ENCODE measurements at places on chromosomes 13 and 19.
A peak's percentile ranks its signal among the peaks of the same experiment; 100 is the strongest.

- peak; percentile 87 for DNase-seq
Measured at GRCh38 chr13:42380420-42381164, 108.6 kb downstream of the AKAP11 start.

GRCh38 chr13:26759907-26760831 lies at the start of gene GPR12:
Gene GPR12, minus strand, starts transcription at chr13:26760786. Its CDS starts 959 bp downstream, at chr13:26759827.
- DNase-seq: no peak

DNA sequence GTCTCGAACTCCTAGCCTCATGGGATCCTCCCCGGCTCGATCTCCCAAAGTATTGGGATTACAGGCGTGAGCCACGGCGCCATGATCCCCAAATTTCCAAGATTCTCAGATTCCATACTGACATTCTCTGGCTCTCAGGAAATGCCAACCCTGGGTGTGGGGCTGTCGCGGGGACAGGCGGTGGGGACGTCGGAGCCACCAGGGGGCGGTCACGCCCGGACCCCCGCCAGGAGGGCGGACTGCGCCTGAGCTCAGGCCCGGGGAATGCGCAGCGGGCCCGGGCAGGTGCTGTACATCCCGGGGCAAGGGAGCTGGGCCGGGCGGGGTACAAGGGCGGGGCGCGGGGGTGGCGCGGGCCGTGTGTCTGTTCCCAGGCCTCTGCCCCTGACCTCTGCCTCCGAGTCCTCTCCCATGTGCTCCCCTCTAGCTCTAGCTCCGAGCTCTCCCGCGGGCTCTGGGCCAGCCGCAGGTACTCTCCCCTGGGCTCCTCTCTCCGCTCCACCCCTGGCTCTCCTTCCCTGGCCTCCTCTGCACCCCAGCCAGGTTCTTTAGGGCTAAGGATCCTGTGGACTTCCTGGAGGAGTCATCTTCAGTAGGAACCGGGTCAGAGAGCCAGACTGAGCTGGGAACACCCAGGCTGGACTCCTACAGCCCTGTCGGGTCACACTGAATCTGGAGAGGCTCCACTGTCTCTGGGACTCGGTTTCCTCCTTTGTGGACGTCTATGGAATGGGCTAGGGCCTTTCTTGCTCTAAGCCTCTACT lies 2.4 kb downstream of the PPP1R13L start:
- peak; percentile 54 for DNase-seq

DNA sequence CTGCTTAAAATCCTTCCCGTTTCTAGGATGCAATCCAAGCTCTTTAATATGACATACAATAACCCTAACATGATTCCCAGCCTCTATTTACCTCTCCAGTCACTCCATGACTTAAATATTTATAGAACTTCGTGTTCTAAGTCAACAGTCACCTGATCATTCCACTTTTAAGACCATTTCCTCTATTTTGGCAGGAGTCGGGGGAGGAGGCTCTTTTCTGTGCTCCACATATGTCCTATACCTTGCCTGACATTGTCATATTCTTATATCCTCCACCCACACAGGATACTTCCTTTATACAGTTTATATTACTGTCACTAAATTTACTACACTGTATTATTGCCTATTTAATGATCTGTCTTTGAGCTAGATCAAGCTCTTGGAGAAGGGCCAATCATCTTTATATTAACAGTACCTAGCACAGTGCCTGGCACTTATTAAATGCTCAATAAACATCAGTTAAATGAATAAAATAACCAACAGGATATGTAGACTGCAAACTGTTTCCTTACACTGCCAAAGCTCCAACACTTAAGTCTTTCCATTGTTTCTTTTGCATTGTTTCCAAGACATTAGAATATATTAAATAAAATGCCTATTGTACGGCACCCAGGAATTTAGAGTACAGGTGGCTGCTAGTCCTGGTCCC lies 2.7 kb downstream of the ARGLU1 start:
- DNase-seq: peak; percentile 13

GRCh38 chr19:16433986-16434385 lies 37.8 kb downstream of the EPS15L1 start:
- no peak for DNase-seq

DNA sequence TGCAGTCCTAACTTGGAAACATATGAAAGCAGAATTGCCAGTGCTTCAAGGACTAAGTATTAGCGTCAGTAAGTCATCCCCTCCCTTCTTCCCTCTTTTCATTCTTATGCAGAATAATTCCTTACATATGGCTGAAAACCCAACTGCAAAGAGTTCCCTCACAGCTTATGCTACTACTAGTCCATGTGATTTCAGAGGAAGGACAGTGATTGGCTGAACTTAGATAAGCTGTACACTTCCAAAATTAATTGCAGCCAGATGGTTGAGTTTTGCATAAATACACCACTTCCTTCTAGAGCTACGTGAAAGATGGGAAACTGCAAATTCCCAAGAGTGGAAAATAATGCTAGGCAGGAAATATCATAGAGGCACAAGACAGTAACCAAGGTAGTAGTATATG lies 730.4 kb downstream of the OLFM4 start:
- DNase-seq: no peak

DNA sequence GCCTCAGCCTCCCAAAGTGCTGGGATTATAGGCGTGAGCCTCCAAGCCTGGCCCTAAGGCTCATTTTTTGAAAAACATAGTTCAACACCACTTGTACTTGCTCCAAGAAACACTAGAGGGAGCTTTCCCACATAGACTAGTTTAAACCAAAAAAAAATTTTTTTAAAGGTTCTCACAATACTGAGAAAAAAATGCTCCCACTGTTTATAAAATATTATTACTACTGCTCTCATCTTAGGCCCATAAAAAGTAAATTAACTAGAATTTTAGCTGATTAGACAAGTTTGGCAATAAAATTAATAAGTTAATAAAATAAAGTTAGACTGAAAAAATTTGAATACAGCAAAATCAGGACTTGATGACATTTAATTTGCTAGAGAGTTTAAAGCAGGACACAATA lies 109.5 kb downstream of the TBC1D4 start:
- DNase-seq: peak; percentile 62

All from GM12865 (cell line).